ENCODE measurements at places on chromosomes 4 and X. TPM values are rescaled to one million over a fixed set of nuclear protein-coding genes. Genes with fewer than 3 reads are reported as not detected.

DNA sequence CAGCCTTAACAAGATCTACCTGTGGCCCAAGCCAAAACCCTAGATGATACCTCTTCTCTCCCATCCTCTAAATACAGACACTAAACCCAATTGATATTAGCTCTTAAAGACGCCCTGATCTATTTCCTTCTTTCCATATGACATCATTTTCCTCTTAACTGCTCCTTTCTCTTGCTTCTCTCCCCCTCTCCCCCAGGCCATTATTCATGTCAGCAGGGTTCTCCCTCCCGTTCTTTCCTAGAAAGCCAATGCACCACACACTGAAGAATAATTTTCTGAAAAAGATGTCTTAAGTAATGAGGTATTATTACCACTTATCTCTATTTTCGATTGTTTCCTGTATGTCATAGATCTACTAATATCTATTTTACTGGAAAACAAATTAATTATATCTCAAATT, 9.7 kb upstream of the ING2 start:
- no peak for DNase-seq

- no peak for DNase-seq
These were observed 649 bp upstream of the ARAF start for GRCh38 chrX:47560179-47560933.

- peak; percentile 4 for DNase-seq
These were observed 39.8 kb upstream of the TMEM131L start for GRCh38 chr4:153426207-153426885.

TMEM154 gene
- 2.9 TPM for total RNA-seq

MID2 gene
- 23.6 TPM for total RNA-seq
